ENCODE measurements at places on chromosomes 2 and 18.

DNA sequence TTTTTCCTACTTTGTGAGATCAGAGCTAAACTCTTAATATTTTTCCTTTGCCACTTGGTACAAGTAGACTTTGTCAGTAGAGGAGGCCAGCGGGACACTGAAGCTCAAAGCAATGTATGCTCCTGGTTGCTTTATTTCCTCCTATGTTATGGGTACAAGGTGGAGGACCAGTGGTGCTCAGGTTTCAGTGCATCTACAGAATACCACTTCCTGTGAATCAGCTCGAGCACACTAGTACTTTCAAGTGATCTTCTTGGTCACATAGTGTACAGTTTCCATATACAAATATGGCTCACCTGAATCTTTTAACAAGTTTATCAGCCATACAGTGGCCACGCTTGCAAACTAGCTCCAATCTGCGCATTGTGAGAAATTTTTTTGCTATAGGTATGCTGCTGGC, 1674.8 kb upstream of the TMEFF2 start:
- DNase-seq, result no peak

GRCh38 chr2:10490806-10491291, 42.7 kb upstream of the ODC1 start:
- no peak for DNase-seq

GRCh38 chr2:184814421-184814820, 216.1 kb downstream of the ZNF804A start:
- DNase-seq, result peak; percentile 34

- no peak for DNase-seq
Observed at GRCh38 chr2:39696838-39697237, 31.1 kb downstream of the TMEM178A start.

GRCh38 chr2:238438856-238439849, 12.4 kb downstream of the ASB1 start:
- no peak for DNase-seq

- no peak for DNase-seq
Observed at GRCh38 chr2:227781841-227782240, 31.8 kb upstream of the CCL20 start.

DNA sequence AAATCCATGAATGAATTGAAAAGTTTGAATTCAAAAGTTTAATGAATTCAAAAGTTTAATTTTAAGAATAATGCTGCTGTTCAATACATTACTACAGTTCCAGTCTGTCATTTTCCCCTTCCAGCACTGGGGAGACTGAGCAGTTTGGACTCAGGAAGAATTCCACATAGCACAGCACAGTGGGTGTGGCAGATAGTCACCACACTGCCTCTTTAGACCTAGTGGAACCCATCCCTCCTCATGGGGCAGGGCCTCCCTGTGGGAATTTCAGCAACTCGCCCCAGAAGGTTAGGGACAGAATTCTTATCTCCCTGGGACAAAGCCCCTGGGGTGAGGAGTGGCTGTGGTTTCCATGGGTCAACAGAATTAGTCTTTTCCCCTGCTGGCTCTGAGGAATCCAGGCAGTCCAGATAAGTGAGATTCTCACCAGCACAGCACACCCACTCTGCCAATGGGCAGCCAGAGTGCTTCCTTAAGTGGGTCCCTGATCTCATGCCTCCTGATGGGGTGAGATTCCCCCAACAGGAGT, 442.0 kb upstream of the SYT4 start:
- DNase-seq, result no peak

- DNase-seq, result no peak
Observed at GRCh38 chr2:179580378-179581146, 280.9 kb downstream of the ZNF385B start.

DNA sequence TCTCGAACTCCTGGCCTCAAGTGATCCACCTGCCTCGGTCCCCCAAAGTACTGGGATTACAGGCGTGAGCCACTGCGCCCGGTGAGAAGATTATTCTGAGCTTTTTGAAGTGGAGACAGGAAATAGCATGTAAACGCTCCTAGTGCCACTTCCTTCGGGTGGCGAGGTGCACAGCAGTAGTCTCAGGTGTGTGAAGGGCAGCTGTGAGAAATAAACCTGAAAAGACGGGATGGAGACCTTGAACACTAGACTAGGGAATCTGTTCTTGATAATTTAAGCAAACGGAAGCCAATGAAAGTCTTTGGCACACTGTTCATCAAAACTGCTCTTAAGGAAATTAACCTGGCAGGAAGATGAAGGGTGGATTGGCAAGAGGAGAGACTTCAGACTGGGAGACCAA, 439 bp upstream of the PLEKHH2 start:
- DNase-seq, result no peak

DNA sequence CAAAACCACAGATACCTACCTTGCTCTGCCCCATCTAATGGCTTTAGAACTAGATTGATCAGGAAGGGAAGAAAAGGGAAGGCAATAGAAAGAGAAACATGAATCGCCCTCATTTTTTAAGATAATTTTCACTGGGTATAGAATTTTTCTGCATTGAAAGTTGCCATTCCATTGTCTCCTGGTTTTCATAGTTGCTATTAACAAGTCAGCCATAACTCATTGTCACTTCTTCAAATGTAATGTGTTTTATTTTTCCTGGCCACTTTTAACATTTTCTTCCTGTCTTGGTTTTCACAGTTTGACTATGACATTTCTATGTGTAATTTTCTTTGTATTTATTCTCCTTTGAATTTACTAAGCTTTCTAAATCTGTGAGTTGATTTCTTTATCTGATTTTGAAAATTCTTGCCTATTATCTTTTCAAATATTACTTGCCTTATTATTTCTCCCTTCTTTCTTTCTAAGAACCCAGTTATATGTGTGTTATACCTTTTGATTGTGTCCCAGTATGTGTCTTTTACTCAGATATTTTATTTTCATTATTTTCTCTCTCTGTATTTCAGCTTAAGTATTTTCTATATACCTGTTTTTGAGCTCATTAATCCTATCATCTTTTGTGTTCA, 85.5 kb upstream of the GLI2 start:
- DNase-seq, result no peak

- no peak for DNase-seq
Observed at GRCh38 chr2:27954771-27955383, 64.3 kb downstream of the BABAM2 start.

DNA sequence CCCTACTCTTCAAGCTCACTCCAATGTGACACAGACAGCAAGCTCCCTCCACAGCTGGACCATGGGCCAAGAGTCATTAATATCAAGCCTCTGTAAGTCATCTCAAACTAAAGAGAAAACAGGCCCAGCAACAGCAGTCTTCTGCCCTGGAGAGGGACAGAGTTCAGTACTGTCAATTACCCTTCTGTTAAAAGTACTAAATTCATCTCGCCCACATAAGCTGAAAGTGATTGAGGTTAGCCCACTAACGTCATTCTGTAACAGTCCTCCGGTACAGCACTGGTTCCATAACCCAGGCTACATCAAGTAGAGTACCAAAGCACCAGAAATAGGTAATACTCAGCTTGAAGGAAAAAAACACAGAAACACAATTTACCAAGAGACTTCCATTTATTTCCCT, 25.9 kb downstream of the THADA start:
- DNase-seq, result no peak

- no peak for DNase-seq
Observed at GRCh38 chr2:101608408-101609310, 88.8 kb upstream of the MAP4K4 start.

DNA sequence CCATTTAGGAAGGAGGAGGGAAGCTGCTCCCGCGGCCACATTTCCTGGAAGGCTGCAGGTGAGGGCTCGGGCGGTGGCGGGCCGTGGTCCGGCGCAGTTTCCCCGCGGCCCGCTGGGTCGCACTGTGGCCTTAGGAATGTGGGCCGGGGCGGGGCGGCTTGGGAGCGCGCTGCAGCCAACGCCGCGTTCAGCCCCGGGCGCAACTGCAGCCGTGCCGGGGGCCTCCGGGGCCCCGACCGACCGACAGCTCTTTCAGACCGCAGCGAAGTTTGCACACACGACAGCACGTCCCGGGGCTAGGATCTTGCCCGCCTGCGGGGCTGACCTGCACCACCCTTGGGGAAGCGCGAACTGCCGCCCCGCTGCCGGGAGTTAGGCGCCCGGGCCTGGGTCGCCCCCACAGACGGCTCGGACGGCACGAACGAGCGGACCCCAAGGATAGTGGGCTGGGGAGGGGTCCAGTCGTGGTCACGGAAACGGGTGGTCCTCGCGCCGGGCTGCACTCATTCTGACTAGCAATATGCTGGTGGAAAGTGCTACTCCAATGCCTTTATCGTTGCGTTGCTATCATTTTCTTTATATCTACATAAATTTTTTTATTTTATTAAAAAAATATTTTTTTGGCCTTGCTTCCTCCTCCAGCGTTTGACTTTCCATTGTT, 69.9 kb upstream of the DLX2 start:
- DNase-seq, result peak; percentile 72

- no peak for DNase-seq
Observed at GRCh38 chr2:228253752-228254151, 72.3 kb upstream of the SPHKAP start.

GRCh38 chr2:85713836-85714235, 19.7 kb downstream of the GNLY start:
- no peak for DNase-seq

DNA sequence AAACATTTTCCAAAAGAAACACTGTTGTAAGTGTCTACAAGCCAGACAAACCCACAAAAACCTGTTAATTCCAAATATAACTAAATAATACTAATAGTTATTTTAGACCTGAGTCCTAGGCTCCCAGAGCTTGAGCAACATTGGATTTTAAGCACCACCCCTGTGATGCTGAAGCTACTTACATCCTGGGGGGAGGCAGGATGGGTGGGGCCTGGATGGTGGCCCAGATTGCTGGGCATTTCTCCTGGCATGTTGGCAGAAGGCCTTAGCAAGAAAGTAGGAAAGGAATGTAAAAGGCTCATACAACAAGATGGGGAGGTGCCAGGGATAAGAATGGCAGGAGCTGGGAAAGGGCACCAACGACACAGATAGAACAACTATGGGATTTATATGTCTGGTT, 50.7 kb upstream of the OTX1 start:
- DNase-seq, result no peak

DNA sequence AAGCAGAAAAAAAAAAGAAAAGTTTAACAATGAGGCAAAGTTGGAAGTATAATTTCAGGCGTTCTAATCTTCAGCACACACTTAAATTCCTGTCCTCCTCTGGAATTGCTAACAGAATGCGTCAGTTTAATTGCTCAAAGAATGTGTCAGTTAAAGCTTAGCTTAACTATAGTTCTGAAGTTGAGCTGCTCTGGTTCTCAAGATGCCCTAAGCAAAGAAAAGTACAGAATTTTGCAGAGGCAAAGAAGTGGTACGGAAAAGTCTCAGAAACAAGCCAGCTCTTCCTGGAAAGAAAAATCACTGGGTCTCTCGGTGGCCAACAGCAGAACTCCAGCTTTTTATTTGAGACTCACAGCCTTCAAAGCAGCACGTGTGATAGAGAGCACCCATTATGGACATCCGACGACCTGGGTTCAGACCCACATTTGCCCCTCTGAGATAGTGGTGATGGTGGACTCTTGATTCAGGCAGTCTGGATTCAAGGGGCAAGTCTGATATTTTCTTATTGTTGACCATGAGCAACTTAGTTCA, 22.2 kb upstream of the MYO3B start:
- DNase-seq, result no peak

GRCh38 chr2:233831011-233831721, 23.2 kb downstream of the HJURP start:
- DNase-seq, result no peak

- DNase-seq, result no peak
Observed at GRCh38 chr18:48199399-48199798, 209.8 kb downstream of the ZBTB7C start.

GRCh38 chr2:65914244-65914786, 481.9 kb upstream of the SPRED2 start:
- DNase-seq, result no peak

GRCh38 chr2:27956888-27957287, 66.4 kb downstream of the BABAM2 start:
- no peak for DNase-seq

GRCh38 chr2:180553094-180553715, 427.2 kb upstream of the UBE2E3 start:
- no peak for DNase-seq

- no peak for DNase-seq
Observed at GRCh38 chr2:18540872-18541271, 19.6 kb downstream of the RDH14 start.

GRCh38 chr2:180890781-180891180, 89.6 kb upstream of the UBE2E3 start:
- DNase-seq, result no peak

DNA sequence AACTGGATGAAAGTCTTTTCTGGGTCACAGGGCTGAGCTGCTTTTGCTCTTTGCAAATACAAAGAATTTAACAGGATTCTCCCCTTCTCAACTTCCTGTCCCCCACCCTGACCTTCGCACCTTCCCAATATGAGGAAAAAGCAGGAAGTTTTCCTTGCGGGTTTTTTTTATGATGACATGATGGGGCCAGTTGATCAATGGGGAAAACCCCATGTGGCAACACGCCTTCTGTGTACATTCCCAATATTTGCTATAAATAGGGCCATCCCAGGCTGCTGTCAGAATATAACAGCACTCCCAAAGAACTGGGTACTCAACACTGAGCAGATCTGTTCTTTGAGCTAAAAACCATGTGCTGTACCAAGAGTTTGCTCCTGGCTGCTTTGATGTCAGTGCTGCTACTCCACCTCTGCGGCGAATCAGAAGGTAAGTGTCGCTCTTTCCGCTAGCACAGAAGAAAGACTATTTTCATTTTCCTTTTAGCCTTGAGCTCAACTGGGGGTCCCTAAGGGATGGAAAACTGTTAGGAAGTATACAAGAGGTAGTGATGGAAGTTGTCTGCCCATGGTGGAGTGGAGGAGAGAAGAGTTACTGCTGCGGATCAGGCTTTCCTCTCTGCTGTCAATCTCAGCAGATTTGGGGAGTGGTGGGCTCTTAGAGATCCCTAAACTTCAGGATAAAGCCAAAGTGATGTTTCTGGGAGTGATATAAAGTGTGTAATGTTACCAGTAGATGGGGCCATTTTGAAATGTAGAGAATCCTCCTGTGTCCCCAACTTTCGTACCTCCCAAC, at the start of gene CCL20:
Gene CCL20, plus strand, starts transcription at position 281 of the 792 bp plus-strand sequence. Its CDS starts 70 bp downstream, at position 351.
- DNase-seq, result no peak

DNA sequence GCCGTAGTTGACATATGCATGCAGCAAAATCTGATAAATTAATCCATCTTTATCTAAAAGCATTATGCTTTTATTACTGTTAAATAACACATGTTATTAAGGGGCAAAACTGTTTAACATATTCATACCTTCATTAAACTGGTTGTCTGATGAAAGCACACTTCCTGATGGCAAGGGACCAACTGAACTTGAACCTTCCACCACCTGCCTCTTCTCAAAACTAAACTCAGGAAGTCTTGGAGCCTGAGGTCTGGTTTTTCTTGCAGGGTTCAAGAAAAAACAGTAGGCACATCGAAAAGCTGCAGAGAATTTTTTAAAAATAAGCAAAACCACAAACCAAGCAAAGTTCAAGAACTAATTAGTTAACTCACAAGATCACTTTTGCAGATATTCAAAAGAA, 64.9 kb downstream of the LNPK start:
- DNase-seq, result no peak
